ENCODE measurements at places on chromosomes 1 and 21.

- no peak for DNase-seq
These were observed 11.8 kb downstream of the CSMD2 start for GRCh38 chr1:34153246-34153645.

- DNase-seq: no peak
These were observed 75.7 kb upstream of the C1orf87 start for GRCh38 chr1:60149251-60149650.

DNA sequence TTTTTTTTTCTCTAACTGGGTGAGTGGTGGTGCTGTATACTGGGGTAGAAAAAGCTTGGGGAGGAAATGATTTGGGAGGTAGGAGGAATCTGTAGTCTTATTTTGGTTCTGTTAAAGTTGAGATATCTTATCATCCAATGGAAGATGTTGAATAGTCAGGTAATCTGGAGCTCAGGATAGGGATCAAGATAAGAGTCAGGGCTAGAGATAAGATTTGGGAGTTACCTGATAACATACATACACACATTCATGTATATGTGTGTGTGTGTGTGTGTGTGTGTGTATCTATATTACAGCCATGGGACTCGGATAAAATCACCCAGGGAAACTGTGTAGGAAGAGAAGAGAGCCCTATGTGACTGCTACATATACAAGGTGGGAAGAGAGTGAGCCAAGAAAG lies 8.1 kb downstream of the PCAT6 start:
- DNase-seq: no peak

- DNase-seq: no peak
These were observed 41.0 kb upstream of the F3 start for GRCh38 chr1:94582565-94582964.

DNA sequence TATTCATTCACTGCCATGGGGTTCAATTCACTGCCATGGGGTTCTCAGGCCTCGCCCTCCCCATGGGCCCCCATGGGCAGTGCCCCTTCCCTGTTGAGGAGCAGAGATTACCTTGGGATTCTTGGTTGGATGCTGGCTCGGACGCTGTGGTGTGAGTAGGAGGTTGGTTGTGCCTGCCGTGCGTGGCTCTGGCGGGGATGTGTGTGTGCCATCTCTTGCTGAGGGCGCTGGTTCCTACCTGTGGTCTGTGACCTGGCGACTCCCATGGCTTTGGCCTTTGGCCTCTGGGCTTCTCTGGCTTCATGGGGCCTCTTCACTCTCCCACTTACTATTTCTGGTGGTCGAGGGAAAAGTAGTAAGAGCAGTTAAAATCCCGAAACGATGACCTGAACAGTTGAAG lies 42.1 kb downstream of the PCNT start:
- no peak for DNase-seq

DNA sequence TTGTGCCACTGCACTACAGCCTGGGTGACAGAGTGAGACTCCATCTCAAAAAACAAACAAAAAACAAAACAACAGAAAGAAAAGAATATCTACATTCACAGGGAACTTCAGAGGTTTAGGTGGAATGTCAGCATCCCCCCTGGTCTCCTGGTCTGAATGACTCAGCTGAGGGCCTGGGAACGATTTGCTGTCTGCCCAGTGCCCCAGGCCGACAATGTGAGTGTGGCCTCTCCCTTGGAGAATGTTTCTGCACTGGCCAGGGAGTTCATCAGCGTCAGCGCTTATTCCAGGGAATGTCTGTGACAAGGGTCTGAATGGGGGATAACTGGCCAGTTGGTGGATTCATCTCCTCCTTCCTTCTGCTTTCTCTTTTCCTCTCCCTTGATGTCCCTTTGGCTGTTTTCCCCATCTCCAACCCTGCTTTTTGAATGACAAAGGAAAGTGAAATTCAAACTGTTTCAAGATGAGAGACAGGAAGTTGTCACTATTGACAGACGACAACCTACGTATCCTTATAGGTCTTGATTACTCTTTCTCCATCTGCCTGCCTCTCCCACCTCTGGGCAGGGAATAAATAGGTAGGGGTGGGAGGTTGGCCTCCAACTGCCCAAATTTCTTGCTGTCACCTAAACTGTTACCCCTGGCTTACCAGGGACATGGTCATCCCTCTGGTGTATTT lies 213.1 kb downstream of the HHAT start:
- DNase-seq: no peak

- no peak for DNase-seq
These were observed 847 bp downstream of the SELENON start for GRCh38 chr1:25800703-25801377.

DNA sequence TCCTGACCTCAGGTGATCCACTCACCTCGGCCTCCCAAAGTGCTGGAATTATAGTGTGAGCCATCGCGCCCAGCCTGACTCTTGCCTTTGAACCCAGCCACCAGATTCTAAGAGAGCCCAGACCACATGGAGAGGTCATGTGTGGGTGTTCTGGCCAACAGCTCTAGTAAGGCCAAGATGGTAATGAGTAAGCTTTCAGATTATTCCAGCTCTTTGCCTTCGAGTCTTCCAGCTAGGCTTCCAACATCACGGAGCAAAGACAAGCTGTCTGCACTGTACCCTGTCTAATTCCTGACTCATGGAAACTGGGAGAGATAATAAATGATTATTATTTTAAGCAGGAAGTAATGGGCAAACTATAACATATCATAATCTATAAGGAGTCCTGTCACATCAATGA lies 14.8 kb upstream of the ZFP69B start:
- DNase-seq: no peak

- no peak for DNase-seq
These were observed 33.9 kb downstream of the SPSB1 start for GRCh38 chr1:9326596-9326995.

- no peak for DNase-seq
These were observed 4.1 kb downstream of the SLAMF9 start for GRCh38 chr1:159949981-159950381.

GRCh38 chr1:48785869-48786268 lies 9.2 kb upstream of the BEND5 start:
- DNase-seq: no peak

DNA sequence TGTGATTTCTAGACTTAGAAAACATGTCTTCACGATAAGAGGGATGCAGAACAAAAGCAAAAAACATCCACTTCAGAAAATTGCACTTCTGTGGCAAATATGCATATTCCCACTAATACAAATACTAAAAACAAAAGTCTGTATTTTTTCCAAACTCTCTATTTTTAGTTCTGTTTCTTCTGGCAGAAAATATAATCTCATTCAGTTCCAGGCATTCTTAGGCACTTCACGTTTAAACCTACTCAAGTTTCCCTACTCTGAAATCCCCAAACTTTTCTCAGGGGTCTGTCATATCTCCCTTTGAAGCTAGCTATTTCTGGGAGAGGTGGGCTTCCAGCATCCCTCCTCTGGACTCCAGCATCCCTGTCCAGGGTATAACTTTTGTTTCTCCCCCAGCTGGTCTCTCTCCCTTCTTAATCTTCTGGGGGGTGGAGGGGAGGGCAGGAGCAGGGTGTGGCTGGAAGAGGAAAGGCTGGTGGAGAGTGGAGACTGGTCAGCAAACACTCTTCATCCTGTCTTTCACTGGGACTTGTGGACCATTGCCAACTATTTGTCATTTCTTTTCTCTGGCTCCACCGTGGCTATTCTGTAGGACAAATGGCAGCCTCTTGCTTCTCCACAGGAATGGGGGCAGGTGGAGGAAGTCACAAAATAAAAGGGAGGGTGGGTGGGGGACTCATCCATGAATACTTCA lies 19.6 kb upstream of the NCF2 start:
- DNase-seq: peak; percentile 73

GRCh38 chr1:212596798-212597197 lies 11.8 kb upstream of the ATF3 start:
- no peak for DNase-seq

DNA sequence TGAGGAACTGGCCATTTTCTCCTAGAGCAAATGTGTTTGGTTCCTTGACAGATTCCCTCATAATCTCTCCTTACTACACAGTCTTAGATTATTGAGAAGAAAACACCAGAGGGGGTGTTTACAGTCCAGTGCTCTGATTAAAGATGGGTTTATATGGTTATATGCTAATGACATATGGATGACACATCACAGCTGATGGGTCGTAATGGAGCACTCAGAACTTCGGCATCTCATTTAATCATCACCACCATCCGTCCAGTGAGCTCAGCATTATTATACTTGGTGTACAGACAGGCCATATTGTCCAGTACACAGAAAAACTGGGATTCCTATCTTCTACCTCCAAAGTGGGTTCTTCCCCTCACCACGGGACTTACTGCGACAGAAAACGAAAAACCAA lies 22.3 kb upstream of the NR5A2 start:
- DNase-seq: no peak

DNA sequence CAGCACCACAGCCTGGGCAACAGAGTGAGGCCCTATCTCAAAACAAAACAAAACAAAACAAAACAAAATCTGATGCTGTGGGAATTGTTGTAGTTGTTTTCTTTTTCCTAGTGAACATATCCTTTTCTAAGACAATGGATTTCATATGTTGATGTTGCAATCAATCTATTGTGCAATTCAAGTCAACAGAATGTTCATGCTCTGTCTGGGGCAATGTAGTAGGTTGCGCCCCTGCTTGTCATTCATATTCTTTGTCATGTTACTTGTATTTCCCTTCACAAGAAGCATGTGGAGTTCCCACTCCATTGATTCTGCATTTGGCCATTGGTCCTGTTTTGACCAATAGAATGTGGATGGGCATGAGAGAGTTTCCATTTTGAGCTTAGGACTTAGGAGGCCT lies 223.9 kb downstream of the DUSP10 start:
- DNase-seq: no peak

DNA sequence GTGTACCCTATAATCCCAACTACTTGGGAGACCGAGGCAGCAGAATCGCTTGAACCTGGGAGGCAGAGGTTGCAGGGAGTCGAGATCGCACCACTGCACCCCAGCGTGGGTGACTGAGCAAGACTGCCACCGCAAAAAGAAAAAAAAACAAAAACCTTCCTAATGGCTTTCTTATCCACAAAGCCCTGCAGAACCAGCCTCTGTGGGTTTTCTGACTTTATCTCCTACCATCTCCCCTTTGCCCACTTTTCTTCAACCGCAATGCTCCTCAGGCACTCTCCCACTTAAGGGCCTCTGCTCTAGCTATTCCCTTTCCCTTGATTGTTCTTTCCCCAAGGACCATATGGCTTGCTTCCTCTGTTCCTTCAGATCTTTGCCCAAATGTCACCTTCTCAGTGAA lies 67.9 kb upstream of the PUM1 start:
- no peak for DNase-seq

DNA sequence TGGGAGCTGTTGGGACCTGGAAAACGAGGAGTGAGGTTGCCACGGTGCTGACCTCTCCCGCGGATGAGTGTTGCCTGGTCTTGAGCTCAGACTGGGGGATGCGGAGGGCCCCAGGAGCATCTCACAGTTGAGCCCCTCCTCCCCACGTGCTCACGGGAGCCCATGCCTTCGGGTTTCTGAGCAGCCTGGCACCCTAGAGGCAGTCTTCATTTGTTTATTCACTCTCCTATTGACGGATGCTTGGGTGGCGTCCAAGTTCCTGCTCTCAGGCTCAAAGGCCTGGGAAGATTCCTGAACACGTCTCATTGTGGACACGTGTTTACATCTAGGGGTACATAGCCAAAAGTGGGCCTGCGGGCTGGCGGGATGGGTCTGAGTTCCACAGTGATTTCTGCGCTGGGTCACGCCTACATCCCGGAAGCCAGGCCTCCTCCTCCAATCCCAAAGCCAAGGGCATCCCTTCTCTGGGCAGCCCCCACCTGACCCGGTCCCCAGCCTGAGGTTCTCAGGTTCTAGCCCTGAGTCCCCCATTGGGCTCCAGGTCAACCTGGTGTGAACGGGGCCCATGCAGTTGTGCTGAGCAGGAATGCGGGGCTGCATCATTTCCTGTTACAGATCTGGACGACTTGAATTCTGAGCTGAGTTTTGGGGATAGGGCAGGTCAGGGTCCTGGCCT lies 14.7 kb downstream of the WNT3A start:
- no peak for DNase-seq
